Stimulated activated naive CD4-positive, alpha-beta T cell (primary cell): ENCODE measurements at places on chromosomes 4 and X.
A peak's percentile ranks its signal among the peaks of the same experiment; 100 is the strongest.

- DNase-seq: no peak
Observed at GRCh38 chrX:154731881-154732280, 19.0 kb downstream of the GAB3 start.

GRCh38 chrX:84216406-84216805 is 28.4 kb upstream of the RPS6KA6 start:
- DNase-seq: no peak

GRCh38 chr4:80726471-80726870 is 304.0 kb upstream of the BMP3 start:
- DNase-seq: no peak

GRCh38 chrX:131821945-131822622 is 201.0 kb upstream of the STK26 start:
- DNase-seq: no peak

- peak; percentile 1 for DNase-seq
Observed at GRCh38 chrX:17535229-17535628, 160.2 kb downstream of the NHS start.

- no peak for DNase-seq
Observed at GRCh38 chrX:3697701-3698279, 15.7 kb downstream of the PRKX start.

DNA sequence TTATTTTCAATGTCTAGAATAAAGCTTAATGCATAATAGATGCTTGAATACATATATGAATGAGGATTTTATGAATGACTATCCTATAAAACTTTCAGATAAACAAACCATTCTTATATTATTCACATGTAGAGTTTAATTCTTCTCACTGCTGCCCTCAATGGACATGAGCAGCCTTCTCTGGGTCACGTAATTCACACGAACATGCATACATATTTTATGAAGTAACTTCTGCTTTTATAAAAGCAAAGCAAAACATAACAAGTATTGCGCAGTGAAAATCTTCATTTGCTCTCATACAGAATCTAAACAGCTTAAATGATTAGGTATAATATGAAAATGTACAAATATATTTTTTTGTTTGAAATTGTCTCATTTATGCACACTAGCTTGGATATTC is 116.7 kb downstream of the TMA16 start:
- DNase-seq: no peak

GRCh38 chrX:14927401-14927800 is 54.2 kb downstream of the MOSPD2 start:
- no peak for DNase-seq

GRCh38 chrX:31649201-31649600 is 577.4 kb upstream of the FTHL17 start:
- DNase-seq: no peak

DNA sequence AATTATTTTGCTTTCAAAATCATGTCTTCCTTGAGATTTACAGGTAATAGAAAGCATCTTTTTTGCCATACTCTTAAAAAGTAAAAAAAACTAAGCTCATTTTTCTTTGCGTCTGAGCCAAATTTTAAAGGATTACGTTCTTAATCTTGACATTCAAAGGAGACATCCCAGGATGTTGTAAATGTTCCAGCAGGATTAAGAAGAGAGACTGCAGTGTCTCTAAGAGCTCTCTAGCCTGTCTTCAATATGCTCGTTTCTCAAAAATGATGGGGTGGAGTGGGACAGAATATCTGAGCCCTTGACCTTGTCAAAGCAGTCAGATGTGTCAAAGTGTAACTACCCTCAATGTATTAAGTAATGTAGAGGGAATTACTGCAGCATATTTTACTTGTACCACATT is 363.3 kb downstream of the PCDH7 start:
- DNase-seq: no peak

DNA sequence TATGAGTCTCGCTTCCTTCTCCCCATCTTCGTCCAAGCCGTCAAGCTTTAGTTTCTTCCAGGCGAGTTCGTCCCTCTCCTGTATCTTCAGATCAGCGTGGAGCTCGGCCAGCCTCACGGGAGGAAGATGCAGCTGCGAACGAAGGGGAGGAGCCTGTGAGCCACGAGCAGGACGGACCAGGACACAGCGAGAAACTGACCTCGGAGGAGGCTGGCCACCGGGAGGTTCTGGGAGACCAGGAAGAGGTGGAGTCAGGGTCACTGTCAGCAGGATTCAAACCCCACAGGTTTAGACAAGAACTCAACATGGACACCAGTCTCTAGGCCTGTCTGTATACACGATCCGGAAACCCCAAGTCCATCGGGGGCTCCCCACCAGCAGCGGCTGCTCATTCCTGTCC is 7.3 kb downstream of the LRPAP1 start:
- DNase-seq: no peak

- no peak for DNase-seq
Observed at GRCh38 chr4:110675426-110675825, 52.5 kb upstream of the PITX2 start.

GRCh38 chrX:19863212-19863856 is 24.1 kb downstream of the SH3KBP1 start:
- DNase-seq: no peak

DNA sequence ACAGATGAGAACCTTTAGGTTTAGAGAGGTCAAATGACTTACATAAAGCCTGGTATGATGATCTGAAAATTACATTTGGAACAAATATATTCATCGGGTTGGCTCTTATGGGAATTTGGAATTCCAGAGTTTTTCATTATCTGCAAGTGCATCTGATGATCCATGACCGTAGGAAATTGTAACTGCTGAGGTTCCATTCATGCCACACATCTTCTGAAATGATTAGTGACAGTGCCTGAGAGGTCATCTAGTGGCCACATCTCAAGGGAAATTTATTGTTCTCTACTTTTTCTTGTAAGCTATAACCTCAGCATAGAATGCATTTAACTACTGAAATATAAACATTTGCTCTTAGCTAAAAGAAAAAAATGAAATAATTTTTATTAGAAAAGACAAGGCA is 105.8 kb upstream of the NWD2 start:
- DNase-seq: no peak

GRCh38 chr4:158799013-158799770 is 30.4 kb downstream of the FNIP2 start:
- DNase-seq: no peak
